ENCODE measurements at places on chromosomes 16 and 17.

GRCh38 chr16:17302620-17303019, 168.1 kb downstream of the XYLT1 start:
- no peak overlapping the region for H3K4me3 ChIP-seq
- no peaks in the 10 kb centered on the region for H3K36me3 ChIP-seq
- no peak for DNase-seq
- H3K27ac ChIP-seq = no peak overlapping the region
- no peaks in the 10 kb centered on the region for H3K27me3 ChIP-seq
- H3K4me1 ChIP-seq = peaks cover 66% of the 10 kb centered on the region

GRCh38 chr16:53689636-53690035, 14.0 kb downstream of the RPGRIP1L start:
- H3K36me3 ChIP-seq = no peaks in the 10 kb centered on the region
- no peak overlapping the region for H3K27ac ChIP-seq
- H3K27me3 ChIP-seq = no peaks in the 10 kb centered on the region
- no peak overlapping the region for H3K4me3 ChIP-seq
- no peak for DNase-seq
- no peaks in the 10 kb centered on the region for H3K4me1 ChIP-seq

DNA sequence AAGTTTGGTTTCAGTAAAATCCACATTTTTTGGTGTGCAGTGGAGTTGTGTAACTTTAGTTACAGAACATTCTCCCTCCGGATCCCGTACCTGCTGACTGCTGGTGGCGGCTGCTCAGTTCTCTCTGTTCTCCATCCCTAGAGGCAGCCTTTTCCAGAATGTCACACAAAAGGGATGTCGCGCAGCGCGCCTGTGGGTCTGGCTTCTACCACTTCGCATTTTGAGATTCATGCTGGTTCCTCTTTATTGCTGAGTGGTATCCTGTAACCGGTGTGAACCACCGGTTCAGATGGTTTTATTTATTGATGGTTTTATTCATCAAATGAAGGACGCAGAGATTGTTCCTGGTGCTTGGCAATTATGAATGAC, 981 bp upstream of the CEP131 start:
- H3K36me3 ChIP-seq = peaks cover 22% of the 10 kb centered on the region
- H3K4me3 ChIP-seq = peak overlapping the region; percentile 80
- no peak for DNase-seq
- H3K27ac ChIP-seq = peak overlapping the region; percentile 69
- H3K27me3 ChIP-seq = no peaks in the 10 kb centered on the region

- H3K27me3 ChIP-seq = no peaks in the 10 kb centered on the region
- DNase-seq = no peak
Measured at GRCh38 chr16:9258423-9259051, 167.1 kb downstream of the HAPSTR1 start.

DNA sequence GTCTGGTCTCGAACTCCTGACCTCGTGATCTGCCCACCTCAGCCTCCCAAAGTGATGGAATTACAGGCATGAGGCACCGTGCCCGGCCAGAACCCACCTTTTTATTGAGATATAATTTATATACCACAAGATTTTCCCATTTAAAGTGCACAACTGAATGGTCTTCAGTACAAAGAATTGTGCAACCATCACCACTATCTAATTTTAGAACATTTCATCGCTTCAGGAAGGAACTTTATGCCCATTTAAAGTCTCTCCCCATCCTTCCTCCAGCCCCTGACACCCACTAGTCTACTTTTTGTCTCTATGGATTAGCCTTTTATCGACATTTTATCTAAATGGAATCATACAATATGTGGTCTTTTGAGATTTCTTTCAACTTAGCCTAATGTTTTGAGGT, 25.4 kb upstream of the HELZ start:
- H3K27ac ChIP-seq = no peak overlapping the region
- H3K36me3 ChIP-seq = no peaks in the 10 kb centered on the region
- H3K27me3 ChIP-seq = no peaks in the 10 kb centered on the region
- no peaks in the 10 kb centered on the region for H3K4me1 ChIP-seq

- no peak overlapping the region for H3K4me3 ChIP-seq
- no peaks in the 10 kb centered on the region for H3K36me3 ChIP-seq
- H3K27ac ChIP-seq = no peak overlapping the region
- H3K27me3 ChIP-seq = no peaks in the 10 kb centered on the region
Measured at GRCh38 chr16:22885951-22886350, 72.0 kb downstream of the HS3ST2 start.

- H3K36me3 ChIP-seq = no peaks in the 10 kb centered on the region
- no peak overlapping the region for H3K27ac ChIP-seq
- H3K27me3 ChIP-seq = peaks cover 89% of the 10 kb centered on the region
Measured at GRCh38 chr17:76868669-76869495, 678 bp downstream of the MGAT5B start.

DNA sequence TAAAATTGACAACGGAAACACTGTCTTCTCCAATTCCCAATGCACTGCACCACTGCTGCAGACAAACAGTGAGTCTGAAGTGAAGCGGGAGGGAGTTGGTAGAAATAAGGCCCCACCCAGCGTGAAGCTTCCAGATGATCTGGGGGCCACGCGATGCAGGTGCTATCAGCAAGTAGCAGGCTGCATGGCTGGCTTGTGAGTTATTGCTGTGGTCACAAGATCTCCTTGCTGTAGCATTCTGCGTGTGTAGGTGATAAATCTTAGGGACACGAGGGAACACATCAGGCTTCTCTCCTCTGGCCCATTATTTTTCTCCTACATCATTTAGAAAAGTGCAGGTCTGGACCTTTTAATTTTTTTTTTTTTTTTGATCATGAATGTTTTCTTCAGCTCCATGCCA, 407.6 kb downstream of the TMEM114 start:
- H3K27ac ChIP-seq = no peak overlapping the region
- no peaks in the 10 kb centered on the region for H3K4me1 ChIP-seq
- H3K27me3 ChIP-seq = no peaks in the 10 kb centered on the region
- H3K36me3 ChIP-seq = no peaks in the 10 kb centered on the region
- no peak for DNase-seq
- H3K4me3 ChIP-seq = no peak overlapping the region

- no peaks in the 10 kb centered on the region for H3K27me3 ChIP-seq
- no peak for DNase-seq
- no peaks in the 10 kb centered on the region for H3K36me3 ChIP-seq
- H3K27ac ChIP-seq = no peak overlapping the region
- H3K4me3 ChIP-seq = no peak overlapping the region
- H3K4me1 ChIP-seq = peaks cover 10% of the 10 kb centered on the region
Measured at GRCh38 chr16:10036956-10037355, 145.3 kb downstream of the GRIN2A start.

DNA sequence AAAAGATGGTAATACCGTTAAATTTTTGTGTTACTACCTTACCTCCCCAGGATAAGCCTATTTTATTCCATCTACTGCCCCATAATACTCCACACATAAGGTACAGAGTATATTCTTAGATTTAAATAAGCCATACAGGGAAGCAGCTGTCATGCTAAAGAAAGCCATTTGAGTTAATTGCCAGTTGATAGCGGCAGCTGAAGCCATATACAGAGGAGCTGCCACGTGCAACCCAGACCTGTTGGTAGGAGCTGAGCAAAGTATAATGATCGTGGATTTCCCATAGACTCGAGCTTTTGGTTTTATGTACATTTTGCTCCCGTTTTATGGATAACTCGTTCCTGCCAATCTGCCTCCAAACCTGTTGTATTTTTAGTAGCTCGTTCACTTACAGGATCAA, 12.0 kb downstream of the CPSF4L start:
- no peaks in the 10 kb centered on the region for H3K27me3 ChIP-seq
- H3K36me3 ChIP-seq = peaks cover 25% of the 10 kb centered on the region

DNA sequence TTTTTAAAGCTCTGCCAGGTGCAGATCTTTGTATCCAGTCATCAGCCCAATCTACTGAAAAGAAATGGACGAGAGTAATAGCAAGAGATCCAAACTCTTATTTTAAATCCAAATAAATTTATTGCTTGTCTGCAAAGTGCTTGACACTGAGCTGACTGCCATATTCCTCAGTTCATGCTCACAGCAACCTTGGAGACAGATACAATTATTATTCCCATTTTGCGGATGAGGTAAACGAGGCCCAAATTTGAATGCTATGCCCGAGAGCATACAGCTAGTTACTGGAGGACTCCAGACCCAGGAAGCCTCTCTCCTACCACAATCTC, 620 bp downstream of the NOB1 start:
- H3K27me3 ChIP-seq = no peaks in the 10 kb centered on the region
- H3K36me3 ChIP-seq = peaks cover 34% of the 10 kb centered on the region
- H3K4me3 ChIP-seq = peak overlapping the region; percentile 83

- H3K36me3 ChIP-seq = no peaks in the 10 kb centered on the region
- peaks cover 15% of the 10 kb centered on the region for H3K4me1 ChIP-seq
- DNase-seq = no peak
- no peak overlapping the region for H3K4me3 ChIP-seq
- no peaks in the 10 kb centered on the region for H3K27me3 ChIP-seq
Measured at GRCh38 chr17:69717819-69718218, 303.3 kb downstream of the MAP2K6 start.

DNA sequence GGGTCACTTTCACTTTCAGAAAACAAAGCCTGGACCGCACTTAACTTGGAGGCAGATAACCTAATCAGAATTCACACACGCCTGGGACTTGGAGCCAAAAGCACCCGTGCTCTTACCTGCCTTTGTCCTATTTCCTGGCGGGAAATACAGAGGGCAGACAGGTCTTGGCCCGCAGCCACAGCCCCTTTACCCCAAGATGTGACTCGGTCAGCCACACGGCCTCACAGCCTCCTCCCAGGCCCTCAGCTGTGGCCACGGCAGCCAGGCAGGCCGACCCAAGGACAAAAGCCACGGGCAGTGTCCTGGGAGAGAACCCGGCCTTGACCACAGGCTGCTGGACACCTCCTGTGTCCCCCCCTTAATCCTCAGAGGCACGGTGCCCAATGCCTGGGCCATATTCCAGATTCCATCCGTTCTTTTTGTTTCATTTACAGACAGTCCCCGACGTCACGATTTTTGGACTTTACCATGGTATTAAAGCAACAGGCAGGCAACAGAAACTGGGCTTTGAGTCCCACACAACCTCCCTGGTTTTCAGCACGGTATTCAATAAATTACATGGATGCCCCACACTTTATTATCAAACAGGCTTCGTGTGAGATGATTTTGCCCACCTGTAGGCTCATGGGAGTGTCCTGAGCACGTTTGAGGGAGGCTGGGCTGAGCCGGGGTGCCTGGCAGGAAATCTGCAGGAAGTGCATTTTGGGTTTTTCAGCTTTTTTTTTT, 30.1 kb upstream of the GAA start:
- H3K36me3 ChIP-seq = no peaks in the 10 kb centered on the region
- no peaks in the 10 kb centered on the region for H3K27me3 ChIP-seq
- peak overlapping the region; percentile 44 for H3K4me3 ChIP-seq
- peaks cover 45% of the 10 kb centered on the region for H3K4me1 ChIP-seq
- no peak for DNase-seq

- H3K27me3 ChIP-seq = no peaks in the 10 kb centered on the region
- H3K36me3 ChIP-seq = no peaks in the 10 kb centered on the region
- H3K27ac ChIP-seq = no peak overlapping the region
- H3K4me3 ChIP-seq = no peak overlapping the region
Measured at GRCh38 chr17:5683241-5683640, 98.9 kb upstream of the NLRP1 start.

- DNase-seq = no peak
- no peaks in the 10 kb centered on the region for H3K4me1 ChIP-seq
- no peaks in the 10 kb centered on the region for H3K27me3 ChIP-seq
- H3K4me3 ChIP-seq = no peak overlapping the region
Measured at GRCh38 chr16:70018254-70018653, 67.1 kb downstream of the CLEC18A start.

DNA sequence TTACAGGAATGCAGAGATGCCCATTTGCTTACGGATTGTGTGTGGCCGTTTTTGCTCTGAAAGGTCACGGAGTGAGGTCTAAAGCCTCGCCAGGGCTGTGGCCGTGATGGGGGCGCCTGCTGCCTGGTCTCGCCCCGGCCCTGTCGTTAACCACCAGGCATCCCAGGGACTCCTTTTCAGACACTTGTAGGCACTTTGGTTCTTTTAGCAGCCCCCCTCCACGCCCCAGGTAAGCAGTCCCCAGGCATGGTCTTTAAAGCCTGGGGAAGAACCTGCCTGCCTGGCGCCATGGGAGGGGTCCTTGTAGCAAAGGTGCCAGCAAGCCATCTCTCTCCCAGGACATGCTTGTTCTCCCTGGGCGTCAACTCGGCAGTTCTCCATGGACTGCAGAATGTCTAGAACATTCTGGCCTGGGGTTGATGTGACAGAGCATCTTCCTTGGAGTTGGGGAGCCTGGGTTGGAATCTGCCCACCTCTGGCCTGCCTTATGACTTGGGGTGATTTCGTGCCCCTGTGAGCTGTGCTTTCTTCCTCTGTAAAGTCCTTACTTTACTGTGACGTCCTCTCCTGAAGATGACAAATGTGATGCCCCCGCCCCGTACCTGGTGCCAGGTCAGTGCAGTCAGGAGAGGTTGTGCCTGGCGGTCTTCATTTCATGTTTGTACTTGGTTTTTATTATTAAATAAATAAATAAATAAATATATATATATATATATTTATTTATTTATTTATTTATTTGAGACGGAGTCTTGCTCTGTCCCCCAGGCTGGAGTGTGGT, 5.4 kb downstream of the KCTD5 start:
- no peak overlapping the region for H3K27ac ChIP-seq
- no peak for DNase-seq
- H3K4me3 ChIP-seq = no peak overlapping the region

Measured in esophagus muscularis mucosa (tissue), 4 donors.